ENCODE measurements at places on chromosomes 7 and 10.
A peak's percentile ranks its signal among the peaks of the same experiment; 100 is the strongest.

DNA sequence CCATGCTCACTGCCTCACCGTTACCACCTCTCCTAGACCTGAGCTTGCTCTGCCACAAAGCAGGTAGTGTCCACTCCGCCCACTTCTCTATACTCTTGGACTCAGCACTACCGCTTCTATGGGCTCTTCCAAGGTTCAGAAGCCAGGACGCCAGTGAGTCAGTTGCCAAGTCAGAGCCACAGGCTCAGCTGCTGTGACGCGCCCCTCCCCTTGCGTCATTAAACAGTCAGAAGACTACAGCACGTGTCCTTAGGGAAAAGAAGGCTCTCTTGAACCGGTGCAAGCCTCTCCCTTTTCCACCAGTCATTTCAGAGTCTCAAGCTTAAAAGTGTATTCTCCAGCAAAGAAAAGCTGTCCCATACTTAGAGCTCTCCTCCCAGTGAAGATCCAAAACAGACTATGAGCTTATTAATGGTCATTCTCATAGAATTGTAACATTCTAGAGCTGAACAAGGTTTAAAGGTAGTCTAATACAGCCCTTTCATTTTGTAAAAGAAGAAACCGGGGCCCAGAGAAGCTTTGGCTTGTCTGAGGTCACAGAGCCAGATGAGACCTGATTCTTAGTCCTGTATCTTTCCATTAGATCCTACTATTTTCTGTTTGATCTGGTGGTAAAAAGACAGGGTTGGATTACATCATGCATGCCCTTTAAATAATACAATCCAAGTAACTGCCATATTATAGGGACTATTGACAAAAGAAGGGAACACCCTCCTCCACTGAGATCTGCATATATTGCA, 40.9 kb upstream of the MET start:
- no peak for DNase-seq

GRCh38 chr7:142668495-142668894, 80.8 kb upstream of the PRSS1 start:
- DNase-seq, result no peak

- DNase-seq, result no peak
Observed at GRCh38 chr10:74083304-74083703, 67.3 kb downstream of the AP3M1 start.

DNA sequence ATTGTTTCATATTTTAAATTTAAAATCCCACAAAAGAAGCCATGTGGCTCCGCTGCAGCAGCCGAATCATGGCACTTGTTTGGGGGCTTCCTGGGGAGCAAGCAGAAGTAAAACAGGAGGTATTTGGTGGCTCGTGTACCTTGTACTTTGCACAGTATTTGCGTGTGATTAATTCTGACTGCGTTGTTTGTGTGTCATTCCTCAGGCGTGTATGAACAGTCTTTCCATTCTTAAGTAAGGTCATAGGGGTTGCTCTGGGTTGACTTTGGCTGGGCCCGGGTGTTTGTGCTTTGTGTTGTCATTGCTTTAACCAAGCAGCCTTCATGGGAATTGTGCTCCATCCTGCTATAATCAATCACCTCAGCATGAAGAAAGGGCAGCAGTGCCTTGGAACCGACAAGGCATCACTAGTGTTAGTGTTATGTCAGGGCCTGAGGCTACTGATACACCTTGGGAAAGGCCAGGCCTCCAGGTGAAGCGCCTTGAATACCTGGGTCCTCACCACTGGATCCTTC, 182.4 kb downstream of the ARHGAP21 start:
- no peak for DNase-seq

- no peak for DNase-seq
Observed at GRCh38 chr10:79983286-79983909, 34.5 kb upstream of the SFTPD start.

- peak; percentile 52 for DNase-seq
Observed at GRCh38 chr10:111076191-111076681, 593 bp upstream of the ADRA2A start.

- no peak for DNase-seq
Observed at GRCh38 chr7:155223503-155223902, 74.2 kb upstream of the INSIG1 start.

DNA sequence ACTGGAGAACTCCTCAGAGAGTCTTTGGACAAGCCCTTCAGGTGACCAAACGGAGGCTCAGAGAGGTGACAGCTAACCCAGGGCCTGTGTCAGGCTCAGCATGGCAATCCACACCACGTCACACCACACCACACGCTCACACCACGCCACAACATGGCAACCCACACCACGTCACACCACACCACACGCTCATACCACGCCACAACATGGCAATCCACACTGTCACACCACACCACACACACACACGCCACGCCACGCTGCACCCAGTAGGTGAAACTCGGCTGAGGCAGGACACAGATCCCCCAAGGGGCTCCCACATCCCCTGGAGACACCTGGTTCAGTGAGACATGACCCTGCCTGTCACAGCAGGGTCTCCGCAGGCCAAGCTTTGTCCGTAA, 107.3 kb downstream of the PDGFA start:
- peak; percentile 17 for DNase-seq
